ENCODE measurements at places on chromosomes 1 and 21.

DNA sequence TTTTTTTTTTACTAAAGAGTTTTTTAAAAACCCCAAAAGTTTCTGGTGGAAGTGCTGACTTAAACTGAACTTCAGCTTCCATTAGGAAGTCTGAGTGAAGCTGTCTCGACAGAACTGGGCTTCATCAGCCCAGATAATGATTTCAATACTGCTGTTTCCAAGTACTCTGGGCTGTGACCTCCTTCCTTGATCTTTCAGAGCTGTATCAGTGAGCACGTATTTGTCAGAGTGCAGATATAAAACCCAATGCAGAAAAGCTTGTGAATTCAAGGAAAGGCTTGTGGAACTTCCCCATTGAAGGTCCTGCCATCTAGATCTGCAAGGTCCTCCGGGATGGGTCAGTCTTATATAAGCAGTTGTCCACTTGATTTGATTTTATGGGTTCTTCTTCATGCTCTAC lies 50.1 kb upstream of the RGS21 start:
- DNase-seq: no peak

- no peak for DNase-seq
These were observed 105.8 kb downstream of the SMYD2 start for GRCh38 chr1:214386747-214387146.

GRCh38 chr21:43921571-43921978 lies 56.6 kb downstream of the AGPAT3 start:
- DNase-seq: no peak

DNA sequence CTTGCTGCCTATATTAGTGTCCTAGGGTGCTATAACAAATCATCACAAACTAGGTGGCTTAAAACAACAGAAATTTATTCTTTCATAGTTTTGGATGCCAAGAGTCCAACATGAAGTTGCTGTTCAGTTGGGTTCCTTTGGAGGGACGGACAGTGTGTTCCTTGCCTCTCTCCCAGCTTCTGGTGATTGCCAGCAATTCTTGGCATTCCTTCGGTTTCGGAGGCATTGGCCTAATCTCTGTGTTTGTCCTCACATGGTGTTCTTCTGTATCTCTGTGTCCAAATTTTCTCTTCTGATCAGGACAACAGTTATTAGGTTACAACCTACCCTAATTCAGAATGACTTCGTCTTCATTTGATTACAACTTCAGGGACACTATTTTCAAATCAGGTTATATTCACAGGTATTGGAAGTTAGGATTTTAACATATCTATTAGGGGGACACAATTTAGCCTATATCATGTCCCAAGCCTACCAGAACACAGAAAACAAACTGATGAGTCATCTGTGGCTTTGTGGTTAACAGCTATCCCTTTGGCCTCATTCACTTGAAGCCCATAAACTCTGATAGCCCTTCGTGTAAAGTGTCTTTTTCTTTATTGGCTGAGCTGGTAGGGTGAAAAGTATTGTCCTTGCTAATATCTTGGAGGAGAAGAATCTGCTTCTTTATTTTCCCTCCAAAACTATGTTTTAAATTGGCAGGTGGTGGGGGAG lies 83.2 kb upstream of the PAPPA2 start:
- DNase-seq: no peak

DNA sequence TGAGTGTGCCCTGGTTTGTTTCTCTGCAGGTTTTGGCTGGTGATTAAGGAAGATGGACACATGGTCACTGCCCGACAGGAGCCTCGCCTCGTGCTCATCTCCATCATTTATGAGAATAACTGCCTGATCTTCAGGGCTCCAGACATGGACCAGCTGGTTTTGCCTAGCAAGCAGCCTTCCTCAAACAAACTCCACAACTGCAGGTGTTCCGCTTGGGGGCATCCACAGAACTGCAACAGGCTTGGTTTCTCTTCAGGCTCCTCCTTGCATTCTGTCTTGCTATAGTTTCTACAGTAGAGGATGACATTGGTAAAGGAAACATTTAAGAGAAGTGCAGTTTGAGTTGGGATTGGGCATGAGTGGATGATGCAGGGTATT lies 6.8 kb downstream of the MTARC2 start:
- DNase-seq: no peak

Measured in effector memory CD8-positive, alpha-beta T cell (primary cell).